CD4-positive, alpha-beta T cell (primary cell): ENCODE measurements at places on chromosomes 2 and 18.

- DNase-seq: no peak
These were observed 43.4 kb upstream of the SMAD7 start for GRCh38 chr18:48994044-48994651.

DNA sequence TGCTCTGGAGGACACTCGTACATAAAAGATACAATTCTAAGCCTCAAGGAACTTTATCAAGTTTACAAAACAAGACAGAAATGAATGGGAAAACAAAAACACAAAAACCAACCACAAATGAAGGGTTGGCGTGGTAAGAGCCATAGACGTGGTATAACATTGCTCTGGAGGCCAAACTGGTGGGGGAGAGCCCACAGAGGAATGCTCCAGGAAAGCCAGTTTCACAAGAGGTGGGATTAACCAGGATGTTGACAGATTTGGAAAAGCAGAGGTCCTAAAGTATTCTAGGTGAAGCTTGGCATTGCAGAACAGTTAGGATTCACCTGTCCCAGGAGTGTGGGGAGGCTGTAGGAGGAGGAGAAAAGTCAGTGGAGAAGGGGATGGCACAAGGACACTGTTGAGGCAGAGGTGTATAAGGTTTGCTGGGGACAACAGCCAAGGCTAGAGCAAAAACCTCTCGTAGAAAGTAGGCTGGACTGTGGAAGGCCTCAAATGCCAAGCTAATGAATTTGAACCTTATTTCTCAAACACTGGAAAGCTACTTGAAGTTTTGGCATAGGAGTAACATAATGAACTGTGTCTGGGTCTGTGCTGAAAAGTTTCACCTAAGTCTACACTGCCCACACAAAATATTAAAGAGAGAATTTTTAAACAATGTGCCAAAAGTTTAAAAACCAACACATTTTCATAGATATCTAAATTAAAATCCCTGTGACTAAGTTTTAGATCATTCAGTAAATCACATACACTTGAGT is 135.1 kb downstream of the THADA start:
- DNase-seq: no peak

- DNase-seq: no peak
These were observed 57.0 kb upstream of the NOL4 start for GRCh38 chr18:34281722-34282121.

DNA sequence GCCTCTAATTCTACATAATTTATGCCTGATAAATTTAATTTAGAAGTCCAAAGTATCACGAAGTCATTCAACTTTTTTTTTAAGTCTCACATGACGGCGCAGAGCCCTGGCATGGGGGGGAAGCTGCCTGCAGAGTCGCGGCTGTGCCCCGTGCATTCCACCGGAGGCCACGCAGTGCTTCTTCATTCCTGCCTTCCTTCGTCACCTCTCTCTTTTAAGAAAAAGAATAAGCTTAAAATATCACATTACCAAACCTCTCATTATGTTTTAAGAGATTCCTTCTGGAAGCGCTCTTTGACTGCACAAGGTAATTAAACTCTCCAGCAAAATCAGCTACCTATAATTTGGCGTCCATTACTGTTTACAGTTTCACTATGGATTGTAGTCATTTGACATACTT is 20.3 kb upstream of the KIDINS220 start:
- DNase-seq: no peak

GRCh38 chr2:177332026-177332991 is 60.3 kb upstream of the AGPS start:
- no peak for DNase-seq

GRCh38 chr2:40420478-40420877 is 31.4 kb downstream of the SLC8A1 start:
- DNase-seq: no peak

DNA sequence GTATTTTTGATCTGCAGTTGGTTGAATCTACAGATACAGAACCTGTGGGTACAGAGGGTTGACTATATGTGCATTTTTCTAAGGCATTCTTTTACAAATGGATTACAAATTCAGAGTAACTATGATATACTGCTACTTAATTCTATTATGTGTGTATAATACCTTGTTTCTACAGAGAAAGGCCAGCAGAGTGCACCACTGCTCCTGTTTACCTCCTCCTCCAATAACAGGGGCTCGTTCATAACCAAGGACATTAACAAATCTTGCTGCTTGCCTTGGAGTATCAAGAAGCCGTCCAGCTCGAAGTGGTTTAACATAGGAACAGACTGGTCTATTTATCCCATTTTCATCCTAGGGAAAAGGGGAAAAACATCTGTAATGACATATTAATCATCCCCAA is 16.4 kb downstream of the CEP76 start:
- no peak for DNase-seq

DNA sequence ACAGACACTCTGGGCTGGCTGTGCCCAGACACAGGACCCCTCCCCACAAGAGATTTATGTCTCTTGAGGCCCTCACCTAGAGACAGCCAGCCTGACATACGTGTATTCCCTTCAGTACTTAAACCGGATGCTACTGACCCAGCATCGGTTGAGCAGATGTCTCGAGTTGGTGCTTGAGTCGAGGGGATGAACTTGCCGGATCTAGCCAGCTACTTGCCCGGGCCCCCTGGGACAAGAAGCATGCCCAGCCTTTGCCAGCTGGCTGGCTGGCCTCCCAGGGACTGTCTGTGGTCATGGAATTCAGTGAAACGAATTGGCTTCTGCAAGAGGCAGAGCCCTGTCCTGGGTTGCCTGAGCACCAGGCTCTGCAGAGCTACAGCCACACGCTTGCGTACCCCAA is 36.0 kb downstream of the DNMT3A start:
- no peak for DNase-seq

GRCh38 chr2:2709431-2709770 is 378.3 kb upstream of the MYT1L start:
- no peak for DNase-seq

DNA sequence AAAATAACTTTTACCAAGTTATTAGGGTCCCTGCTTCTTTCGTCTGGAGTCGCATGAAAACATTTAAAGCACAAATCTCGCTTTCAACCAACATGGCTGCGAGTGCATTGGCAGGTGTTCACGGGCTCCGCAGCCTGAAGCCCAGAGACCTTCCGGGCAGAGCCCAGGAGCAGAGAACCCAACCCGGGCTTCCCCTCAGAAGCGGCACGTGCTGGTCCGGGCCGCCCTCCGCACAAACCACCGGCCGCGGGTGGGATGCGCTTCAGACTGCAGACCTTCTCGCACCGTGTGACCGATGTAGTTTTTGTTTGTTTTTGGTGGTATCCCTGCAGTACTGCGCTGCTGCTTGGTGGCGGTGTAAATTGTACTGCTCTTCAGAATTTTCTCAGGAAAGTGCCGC is 105.6 kb upstream of the TPO start:
- DNase-seq: no peak

GRCh38 chr2:209771474-209772289 is at the start of gene UNC80:
Gene UNC80, plus strand, starts transcription at chr2:209771832. Its CDS starts 241 bp downstream, at chr2:209772073.
- DNase-seq: no peak

DNA sequence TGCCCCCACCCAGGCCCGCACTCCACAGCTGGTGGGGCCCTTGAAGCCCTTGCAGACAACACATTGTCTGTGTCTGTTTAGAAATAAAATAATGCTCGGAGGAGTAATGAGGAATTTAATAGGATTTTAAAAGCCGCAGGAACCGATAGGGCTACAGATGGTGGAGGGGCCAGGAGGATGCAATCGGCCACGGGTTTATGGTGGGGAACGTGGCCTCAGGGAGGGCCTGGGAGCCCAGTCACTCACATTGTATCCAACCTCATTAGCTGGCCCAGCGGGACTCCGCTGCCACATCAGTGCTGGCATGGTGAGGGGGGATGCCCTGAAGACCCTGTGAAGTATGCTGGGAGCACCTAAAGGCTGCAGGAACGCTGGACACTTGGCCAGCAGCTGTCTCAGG is 252.0 kb downstream of the CELF4 start:
- DNase-seq: no peak

GRCh38 chr2:6554466-6554865 is 311.2 kb downstream of the CMPK2 start:
- DNase-seq: no peak

DNA sequence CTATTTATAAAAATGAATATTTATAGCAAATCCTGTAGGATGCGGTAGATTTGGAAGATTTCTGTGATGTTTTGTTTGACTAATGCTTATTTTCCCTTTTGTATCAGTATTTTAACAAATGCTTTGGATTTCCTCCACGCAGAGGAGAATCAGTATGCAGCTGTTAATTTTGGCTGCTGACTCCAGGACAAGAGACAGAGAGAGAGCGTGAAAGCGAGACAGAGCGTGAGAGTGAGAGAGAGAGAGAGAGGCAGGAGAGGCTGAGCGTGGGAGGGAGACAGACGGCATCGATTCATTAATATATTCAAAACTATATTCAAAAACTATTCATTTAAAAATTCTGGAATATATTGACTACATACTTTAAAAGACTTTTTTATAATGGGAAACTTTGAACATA is 62.5 kb downstream of the RRM2 start:
- DNase-seq: no peak

GRCh38 chr2:75344146-75344545 is 144.8 kb upstream of the TACR1 start:
- no peak for DNase-seq

DNA sequence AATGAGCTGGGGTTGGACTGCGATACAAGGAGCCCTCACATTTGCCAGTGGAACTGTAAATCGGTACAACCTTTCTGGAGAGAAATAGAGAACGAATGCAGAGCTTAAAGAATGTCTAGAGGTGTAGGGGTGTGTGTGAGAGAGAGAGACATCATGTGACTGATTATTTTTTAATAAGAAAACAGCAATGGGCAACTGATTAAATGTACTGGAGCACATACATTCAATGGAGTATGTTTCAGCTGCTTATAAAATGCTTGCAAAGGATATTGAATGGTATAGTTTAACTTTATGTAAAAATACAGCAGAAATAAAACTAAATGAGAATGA is 391 bp upstream of the TMEM17 start:
- DNase-seq: no peak

DNA sequence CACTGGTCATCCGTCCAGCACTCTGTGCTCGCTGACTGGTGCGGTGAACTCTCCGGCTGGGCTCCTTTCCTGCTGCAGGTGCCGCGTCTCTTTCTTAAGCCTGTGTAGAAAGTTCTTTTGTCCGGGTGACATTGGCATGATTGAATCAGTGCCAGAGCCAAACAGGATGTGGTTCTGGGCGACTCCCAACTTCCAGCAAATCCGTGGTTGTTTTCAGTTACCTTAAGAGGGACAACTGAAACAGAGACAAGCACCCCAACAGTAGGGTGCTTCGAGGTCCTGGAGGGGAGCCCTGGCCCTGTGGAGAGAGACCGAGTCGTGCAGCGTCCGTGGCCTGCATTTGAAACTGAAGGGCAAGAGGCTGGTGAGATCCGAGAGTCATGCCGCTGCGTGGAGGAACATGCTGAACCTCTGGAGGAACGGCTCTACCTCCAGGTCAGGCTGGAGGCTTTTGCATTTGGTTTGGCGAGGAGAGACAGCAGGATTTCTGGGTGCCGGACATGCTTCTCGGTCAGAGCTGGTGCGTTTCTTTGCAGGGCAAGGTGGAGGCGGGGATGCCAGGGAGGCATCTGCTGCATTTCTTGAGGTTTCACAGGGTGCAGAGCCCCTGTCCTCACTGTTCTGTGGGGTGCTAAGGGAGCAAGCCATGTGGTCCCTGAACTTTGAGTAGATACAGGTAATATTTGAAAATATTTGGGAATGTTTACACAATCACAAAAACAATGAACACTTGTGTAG is 26.8 kb downstream of the SH3BP4 start:
- DNase-seq: no peak

DNA sequence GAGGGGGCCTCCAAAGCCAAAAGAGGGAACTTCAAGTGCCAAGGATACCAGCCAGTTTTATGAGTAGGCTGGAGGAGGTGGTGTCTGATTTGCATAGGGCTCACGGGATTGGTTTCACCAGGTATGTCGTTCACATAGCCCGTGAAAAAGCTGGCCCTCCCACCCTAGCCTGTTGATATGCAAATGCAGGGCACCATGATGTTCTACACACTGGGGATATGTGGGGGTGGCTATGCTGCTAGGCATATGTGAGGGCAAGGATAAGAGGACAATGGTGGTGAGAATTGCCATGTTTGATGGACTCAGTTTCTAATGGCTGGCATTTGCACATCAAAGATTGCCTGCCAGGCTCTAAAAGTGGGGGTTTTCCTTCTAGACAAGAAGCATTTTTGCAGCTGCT is 378.6 kb downstream of the DPP10 start:
- no peak for DNase-seq

GRCh38 chr2:16425462-16426336 is 239.9 kb downstream of the CYRIA start:
- DNase-seq: no peak

GRCh38 chr2:63122921-63123320 is 72.3 kb downstream of the OTX1 start:
- no peak for DNase-seq

GRCh38 chr2:185507719-185508118 is 230.9 kb upstream of the FSIP2 start:
- DNase-seq: no peak

GRCh38 chr2:97979904-97980303 is 15.8 kb downstream of the TMEM131 start:
- DNase-seq: no peak

DNA sequence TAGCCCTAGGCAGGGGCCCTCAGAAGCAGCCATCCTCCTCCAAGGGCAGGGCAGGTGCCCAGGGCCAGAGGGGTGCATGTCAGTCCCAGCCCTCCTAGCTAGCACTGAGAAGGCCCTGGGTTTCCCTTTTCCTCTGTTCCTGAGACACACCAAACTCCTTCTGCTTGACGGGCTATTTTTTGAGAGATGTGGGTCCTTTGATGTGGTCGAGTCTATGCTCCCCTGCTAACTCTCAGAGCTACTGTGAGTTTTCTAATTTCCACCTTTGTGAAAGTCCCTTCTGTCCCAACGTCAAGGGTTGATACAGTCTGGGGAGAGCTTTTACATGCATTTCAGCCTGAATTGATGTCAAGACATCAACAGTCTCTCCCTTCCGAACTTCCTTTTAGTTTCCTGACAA is 51.4 kb downstream of the TRPM8 start:
- no peak for DNase-seq

DNA sequence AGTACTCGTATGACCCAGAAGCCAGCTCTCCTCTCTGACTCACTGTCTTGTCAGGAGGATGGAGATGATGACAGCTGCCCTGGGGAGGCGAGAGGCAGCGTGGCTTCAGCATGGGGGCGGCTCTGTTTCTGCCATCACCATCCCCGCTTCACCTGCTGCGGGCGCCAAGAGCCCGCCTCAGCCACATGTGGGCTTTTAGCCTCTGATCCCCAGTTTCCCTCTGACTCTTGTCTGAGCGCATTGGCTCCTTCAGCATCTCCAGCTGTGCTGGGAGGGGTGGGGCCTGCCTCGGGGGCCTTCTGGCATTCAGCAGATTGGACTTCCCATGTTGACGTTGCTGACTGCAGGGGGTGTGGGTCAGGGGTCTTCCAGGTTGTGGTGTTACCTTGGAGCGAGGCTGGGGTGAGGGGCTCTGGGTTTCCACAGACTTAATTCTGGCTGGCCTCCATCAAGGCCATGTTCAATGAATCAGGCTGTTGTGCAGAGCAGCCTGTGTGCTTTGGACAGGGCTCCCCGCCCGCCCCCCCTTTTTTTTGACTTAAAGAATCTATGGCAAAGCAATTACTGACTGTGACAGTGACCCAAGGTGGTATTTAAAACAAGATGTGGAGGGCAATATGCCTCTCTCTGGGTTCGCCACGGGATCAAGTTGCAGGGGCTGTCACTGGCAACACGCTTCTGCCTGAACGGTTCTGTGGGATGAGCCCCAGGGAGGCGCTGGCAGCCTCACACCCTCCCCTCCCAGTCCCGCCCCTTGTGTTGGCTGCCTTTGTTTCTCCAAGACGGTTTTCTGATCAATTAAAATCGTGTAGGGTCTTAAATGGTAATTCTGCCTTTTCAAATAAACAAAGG is 228.3 kb downstream of the LDLRAD4 start:
- no peak for DNase-seq
